ENCODE measurements at places on chromosomes 13 and 19. TPM values are rescaled to one million over a fixed set of nuclear protein-coding genes. Genes with fewer than 3 reads are reported as not detected.

KDELR1 gene
- 20.0 TPM for total RNA-seq

MCOLN1 gene
- total RNA-seq, result 7.9 TPM

OVOL3 gene
- total RNA-seq, result not detected

ANKRD24 gene
- total RNA-seq, result 0.10 TPM

CEACAM20 gene
- not detected for total RNA-seq

Data from mononuclear cell (primary cell).